CD4-positive, alpha-beta T cell treated with Interleukin-15 for 4 hours (primary cell): ENCODE measurements at places on chromosomes 13 and 19.

DNA sequence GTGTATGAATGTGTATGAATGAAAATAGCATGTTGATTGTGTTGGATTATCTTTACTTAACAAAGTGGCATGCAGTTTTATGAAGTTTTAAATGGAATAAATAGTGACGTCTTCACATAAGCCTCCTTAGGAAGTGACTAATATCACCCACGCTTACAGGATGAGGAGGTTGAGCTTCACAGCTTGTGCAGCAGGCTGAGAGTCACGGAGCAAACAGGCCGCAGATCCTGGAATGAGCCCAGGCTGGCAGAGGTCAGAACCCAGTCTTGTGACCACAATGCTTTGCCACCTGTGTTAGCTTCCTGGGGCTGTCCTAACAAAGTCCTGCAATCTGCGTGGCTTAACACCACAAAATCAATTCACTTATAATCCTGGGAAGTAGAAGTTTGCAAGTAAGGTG is 20.8 kb downstream of the LAIR2 start:
- no peak for DNase-seq

GRCh38 chr19:58560007-58560887 is 1.8 kb upstream of the UBE2M start:
- no peak for DNase-seq

DNA sequence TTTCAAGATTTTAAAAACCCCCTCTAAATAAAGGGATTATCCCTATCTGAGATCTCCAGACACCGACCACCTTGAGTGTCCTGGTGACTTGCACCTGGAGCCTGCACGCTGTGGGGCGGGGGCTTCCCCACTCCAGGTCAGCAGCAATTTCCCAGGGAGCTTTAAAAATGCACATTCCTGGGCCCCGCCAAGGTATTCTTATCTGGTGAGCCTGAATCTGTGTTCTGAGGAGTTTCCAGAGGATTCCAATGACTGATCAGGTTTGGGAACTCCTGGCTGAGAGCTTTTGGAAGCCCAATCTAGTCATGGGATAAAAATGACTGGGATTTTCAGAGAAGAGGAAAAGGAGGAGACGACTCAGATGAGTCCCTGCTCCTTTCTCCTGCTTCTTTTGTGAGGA is 66.1 kb downstream of the FGF9 start:
- DNase-seq = no peak

- no peak for DNase-seq
Measured at GRCh38 chr13:73355134-73355533, 296.3 kb downstream of the KLF5 start.

- no peak for DNase-seq
Measured at GRCh38 chr19:42281146-42281826, 12.2 kb downstream of the CIC start.

DNA sequence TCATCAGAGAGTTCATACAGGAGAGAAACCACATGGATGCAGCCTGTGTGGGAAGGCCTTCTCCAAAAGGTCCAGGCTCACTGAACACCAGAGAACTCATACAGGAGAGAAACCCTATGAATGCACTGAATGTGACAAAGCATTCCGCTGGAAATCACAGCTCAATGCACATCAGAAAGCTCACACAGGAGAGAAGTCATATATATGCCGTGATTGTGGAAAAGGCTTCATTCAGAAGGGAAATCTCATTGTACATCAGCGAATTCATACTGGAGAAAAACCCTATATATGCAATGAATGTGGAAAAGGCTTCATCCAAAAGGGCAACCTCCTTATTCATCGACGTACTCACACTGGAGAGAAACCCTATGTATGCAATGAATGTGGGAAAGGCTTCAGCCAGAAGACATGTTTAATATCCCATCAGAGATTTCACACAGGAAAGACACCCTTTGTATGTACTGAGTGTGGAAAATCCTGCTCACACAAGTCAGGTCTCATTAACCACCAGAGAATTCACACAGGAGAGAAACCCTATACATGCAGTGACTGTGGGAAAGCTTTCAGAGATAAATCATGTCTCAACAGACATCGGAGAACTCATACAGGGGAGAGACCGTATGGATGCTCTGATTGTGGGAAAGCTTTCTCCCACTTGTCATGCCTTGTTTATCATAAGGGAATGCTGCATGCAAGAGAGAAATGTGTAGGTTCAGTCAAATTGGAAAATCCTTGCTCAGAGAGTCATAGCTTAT is 17.7 kb downstream of the ZNF613 start:
- no peak for DNase-seq

- DNase-seq = no peak
Measured at GRCh38 chr13:73111331-73111730, 52.5 kb downstream of the KLF5 start.

GRCh38 chr13:50898338-50898737 is 11.3 kb upstream of the RNASEH2B start:
- no peak for DNase-seq

DNA sequence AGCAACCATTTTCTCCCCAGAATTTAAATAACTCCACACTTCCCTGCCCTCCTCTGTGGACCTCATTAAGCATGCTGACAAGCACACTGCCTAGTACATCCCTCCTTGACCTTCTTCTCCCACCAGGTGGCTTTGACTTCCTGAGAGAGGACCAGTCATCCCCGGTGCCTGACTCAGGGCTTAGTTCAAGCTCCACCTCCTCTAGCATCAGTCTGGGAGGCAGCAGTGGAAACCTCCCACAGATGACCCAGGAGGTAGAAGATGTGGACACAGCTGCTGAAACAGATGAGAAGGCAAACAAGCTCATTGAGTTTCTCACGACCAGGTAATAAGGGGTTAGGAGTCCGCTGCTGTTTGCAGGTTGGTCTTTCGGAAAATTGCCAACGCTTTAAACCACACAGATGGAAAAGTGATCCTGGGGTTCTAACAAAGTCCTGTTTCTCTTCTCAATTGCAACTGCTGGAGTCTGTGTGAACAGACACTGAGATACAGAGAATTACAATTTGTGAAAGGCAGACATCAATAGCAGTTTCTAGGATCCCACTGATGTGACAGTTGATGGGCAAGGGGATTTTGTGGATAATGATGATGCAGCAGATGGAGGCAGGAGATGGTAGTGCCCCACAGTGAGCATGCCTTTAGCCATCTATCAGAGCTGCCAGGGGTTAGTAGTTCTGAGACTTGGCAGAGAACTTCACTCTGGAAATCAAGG is 86.7 kb downstream of the ZAR1L start:
- DNase-seq = no peak

GRCh38 chr13:100601716-100602115 is 13.1 kb upstream of the GGACT start:
- no peak for DNase-seq

DNA sequence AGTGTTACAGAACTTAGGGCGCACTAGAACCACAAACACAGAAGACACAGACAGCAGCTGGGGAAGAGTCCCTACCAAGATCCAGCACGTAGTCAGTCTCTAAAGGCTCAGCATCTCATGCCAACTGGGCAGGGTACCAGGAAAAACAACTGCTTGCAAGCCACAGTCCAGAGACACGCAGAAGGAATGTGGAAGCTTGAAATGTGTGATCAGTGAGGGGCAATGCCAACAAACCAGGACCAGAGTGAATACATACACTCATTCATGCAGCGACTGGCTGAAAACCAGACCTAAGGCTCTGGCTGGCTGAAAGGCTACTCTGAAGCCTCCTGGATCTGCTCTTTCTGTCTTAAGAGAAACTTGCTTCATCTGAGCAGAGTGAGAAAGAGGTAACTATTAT is 1484.8 kb downstream of the EFNB2 start:
- no peak for DNase-seq

GRCh38 chr13:48782429-48782840 is 128.7 kb downstream of the CYSLTR2 start:
- DNase-seq = no peak

- DNase-seq = no peak
Measured at GRCh38 chr19:19510432-19510831, 4.9 kb downstream of the TSSK6 start.

DNA sequence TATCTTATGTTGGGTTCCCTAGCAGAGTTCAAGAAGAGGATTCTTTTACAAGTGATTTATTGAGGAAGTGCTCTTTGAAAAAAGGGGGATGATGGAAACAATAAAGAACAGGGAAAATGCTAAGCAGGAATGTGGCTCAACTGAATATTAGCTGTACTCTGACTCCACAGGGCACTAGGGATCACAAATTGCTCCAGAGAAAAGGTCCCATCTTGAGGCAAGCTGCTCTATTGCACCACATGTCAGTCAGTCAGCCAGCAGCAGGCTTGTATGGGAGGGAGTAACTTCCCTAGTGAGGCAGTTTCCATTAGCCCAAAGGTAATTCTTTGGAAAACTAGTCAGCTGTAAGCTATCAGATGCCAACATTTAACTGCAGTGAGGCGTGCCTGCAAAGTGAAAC is 73.3 kb upstream of the FNDC3A start:
- no peak for DNase-seq

GRCh38 chr13:96503481-96503880 is 413.6 kb downstream of the HS6ST3 start:
- DNase-seq = no peak

DNA sequence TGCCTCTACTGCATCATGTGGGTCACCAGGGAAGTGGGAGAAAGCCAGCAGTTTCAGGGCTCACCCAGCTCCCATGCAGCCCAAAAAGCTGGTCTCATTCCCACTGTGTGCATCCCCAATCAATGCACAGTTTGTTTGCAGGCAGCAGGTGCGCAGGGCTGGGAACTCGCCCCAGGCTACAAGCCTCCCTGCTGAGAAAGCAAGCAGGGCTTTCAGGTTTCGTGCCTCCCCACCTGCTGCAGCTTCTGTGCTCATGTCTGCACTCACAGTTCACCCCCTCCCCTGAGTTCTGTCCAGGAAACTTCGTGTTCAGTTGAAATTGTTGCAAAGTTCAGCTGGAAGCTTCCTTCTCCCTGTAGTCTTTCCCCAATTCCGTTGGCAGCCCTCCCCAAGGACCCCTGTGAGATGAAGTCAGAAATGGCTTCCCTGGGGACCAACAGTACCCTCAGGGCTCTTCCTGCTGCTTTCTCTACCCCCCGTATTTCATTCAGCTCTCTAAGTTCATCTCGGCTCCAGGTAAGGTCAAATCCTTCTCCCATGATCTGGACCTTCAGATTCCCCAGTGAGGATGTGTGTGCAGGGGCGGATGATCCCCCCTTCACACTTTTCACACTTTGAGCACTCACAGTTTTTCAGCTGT is 10.3 kb upstream of the KLK3 start:
- DNase-seq = no peak

DNA sequence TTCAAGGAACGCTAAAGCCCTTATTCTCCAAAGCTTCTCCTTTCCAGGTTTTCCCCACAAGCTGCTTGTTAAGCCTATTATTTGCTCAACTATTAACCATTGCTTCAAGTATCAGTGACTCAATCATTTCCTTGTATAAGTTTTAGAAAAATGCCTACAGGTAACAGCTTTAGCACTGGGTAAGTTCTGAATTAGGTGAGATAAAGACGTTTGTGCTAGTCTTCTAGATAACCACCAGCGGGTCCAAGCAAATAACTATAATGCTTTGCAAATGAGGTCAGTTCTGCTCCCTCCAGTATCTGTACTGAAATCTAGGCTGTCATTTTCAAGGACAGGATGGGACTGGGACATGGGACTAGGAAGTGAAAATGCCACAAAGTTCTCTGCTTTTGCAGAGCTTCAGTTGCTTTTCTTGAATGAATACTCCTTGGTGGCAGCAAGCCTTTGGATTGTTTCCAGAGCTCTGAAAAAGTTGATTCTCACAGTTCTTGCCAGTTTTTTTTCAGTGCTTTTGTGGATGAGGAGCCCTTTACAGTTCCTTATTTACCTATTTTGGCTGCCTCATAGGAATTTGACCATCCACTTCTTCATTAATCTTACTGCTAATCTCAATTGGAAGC is 1487.7 kb downstream of the EFNB2 start:
- no peak for DNase-seq

DNA sequence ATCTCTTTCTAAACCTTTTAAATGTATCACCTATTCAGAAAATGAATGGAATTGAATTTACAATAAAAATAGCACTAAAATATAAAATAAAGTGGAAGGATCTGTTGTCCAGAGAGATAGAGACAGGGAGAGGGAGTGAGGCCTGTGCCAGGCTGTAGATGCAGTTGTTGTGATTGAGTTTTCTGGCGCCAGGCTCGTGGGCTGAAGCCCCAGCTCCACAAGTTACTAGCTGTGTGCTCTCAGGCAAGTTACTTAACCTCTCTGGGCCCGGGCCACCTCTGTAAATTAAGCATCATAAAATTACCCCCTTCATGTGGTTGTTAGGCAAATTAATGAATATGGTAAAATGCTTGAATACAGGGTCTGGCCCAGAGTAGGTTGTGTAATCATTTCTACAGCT is 52.3 kb upstream of the USP29 start:
- no peak for DNase-seq

DNA sequence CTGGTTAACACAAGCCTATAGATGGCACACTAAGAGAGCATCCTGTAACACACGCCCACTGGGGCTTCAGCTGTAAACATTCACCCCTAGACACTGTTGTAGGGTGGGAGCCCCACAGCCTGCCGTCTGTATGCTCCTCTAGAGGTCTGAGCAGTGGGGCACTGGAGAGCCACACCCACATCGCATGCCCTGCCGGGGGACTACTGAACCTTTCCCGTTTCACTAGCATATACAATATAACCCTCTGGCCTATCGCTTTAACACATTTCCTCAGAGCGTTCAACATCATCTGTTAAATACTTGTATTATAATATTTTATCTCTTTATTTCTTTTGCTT is 73.4 kb downstream of the PCDH9 start:
- no peak for DNase-seq

GRCh38 chr19:4971424-4971793 is 2.5 kb downstream of the KDM4B start:
- peak; percentile 12 for DNase-seq

GRCh38 chr13:37956536-37956935 is 87.0 kb upstream of the TRPC4 start:
- no peak for DNase-seq

DNA sequence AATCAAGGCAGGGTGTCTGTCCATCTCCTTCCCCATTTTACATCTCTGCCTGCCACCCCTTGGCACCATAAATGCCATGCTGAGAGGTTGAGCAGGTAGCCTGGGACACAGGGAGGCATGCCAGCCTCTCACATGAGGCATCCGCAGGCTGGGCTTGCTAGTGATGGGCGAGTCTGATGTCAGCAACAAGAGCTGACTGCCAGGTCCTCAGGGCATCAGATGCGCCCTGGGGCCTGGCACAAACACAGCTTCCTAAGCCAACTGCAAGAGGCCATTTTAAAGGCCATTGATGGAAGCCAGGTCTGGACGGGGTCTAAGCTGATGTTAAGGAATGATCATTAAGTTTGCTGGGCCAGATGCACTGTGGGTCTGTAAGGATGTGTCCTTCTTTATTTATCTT is 34.6 kb downstream of the MYH14 start:
- DNase-seq = no peak

DNA sequence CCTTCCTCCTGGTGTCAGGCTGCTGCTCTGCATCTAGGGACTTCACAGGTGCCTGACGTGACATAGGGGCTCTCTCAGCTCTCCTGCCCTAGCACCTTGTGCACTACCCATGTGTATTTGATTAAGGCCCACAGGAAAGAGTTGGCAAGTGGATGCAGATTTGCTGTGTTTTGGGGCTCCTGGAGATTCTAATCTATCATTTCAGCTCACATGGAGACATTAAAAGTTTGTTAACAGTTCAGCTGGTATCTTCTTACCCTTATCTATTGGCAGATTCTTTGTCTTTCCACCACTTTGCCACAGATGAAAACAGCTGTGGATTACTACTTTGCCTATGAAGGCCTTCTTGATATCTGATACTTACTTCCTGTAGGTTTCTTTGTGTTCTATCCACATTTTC is 41.9 kb downstream of the WASF3 start:
- no peak for DNase-seq
